ENCODE measurements at places on chromosomes 2 and 18. TPM values are rescaled to one million over a fixed set of nuclear protein-coding genes. Genes with fewer than 3 reads are reported as not detected.

DNA sequence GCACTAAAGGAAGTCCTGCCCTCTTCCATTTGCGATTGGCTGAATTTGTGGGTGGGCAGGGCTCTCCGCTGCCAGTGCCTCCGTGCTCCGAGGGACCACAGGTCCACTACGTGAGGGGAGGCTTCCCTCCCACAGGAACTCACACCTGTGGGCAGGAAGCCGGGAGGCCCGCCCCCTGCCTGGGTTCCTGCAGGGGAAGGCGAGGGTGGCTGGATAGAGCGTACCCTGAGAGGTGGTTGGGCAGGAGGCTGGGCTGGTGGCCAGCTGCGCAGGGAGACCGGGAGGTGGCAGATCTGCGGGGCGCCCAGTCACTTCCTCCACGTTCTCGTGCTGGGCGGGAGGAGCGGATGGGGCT lies 47.0 kb upstream of the PTH2R start:
- DNase-seq = no peak

GRCh38 chr2:96267159-96267971 lies 1.3 kb downstream of the CIAO1 start:
- no peak for DNase-seq

- DNase-seq = no peak
These were observed 266.2 kb downstream of the TGIF1 start for GRCh38 chr18:3716116-3716660.

DNA sequence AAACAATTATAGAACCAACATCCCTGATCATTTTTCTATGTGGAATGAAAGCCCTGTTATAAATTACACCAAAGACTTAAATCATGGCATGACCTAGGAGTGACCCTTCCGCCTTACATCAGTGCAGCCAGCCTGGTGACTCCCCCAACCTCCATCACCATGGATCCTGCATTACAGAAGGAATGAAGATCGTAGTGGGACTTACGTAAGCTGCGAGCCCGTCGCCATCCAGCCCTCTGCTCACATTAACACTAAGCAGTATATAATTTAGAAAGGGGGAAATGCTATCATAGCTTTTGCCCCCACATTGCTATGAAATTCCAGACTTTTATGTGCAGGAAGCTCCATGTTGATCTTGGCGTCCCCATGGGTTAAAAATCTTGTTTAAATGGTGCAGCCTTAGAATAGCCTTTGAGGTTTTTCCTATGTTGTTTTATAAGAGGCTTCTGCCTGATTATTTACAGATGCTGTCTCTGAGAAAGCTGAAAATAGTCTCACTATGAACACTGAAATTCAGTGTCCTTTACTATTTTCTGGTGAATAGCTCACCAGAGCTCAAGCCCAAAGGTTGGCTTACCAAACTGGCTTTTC lies 76.3 kb downstream of the COLEC12 start:
- DNase-seq = peak; percentile 90

DNA sequence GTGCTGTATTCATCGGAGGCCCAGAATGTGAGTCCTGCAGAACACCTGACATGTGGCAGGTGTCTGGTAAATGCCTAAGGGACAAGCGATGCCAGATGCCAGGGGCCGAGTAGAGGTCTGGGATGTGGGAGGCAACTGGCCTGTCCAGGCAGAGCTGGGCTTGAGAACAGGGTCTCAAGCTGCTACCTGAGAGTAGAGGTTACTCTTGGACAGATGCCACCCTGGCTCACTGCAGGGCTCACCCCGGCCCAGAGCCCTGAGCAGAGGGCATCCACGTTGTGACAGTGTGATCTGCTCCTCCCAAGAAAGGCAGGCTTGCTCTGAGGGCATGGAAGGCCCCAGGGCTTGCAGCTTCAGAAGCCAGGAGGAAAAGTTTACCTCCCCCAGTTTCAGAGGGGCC lies 692.0 kb upstream of the ID2 start:
- DNase-seq = no peak

DNA sequence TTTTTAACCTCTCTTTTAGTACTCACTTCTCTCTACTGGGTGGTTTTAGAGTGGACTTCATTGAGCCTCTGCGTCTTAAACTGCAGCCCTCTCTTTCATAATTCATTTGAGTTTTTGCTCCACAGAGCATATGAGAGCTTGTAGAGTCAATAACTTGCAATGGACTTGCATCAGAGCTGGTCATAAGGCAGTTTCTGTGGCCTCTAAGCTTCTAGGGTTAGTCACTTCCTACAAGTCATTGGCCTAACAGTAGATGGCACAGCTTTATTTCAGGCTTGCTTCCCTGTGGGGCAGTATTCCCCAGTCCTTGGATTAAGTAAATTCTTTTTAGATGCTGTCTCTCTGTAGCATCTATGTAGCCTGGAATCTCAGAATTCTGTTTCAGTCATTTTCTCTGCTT lies 1435.7 kb downstream of the LRP1B start:
- no peak for DNase-seq

- no peak for DNase-seq
These were observed 63.4 kb downstream of the NYAP2 start for GRCh38 chr2:225462945-225463344.

GRCh38 chr2:236879416-236879963 lies 206.2 kb upstream of the COPS8 start:
- no peak for DNase-seq

DNA sequence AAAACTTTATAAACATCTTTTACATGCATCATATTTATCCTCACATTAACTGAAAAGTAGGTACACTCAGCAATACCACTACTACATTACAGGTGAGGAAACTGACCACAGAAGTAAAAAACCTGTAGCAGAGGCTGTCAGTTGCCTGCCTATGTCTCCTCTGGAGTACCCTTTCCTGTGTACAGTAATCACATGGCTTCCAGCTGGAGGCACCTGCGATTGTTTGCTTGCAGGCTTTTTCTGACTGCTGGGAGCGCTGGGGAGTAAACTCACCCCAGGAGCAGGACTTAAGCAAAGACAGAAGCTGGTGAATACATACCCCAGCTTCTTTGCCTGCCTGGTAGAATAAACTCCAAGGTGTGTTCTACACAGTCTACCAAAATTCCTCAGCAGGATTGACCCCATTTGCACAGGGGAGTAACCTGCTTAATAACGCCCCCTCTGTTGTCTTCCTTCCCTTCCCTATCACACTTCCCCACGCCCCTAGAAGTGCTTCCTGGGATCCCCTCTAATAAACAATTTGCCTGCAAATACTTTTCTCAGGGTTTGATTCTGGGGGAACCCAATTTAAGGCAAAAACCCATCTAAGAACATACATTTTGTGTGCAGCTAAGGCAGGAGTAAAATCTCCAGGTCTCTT lies 138.9 kb downstream of the PTH2R start:
- no peak for DNase-seq

- no peak for DNase-seq
These were observed 1.1 kb downstream of the NCKAP1 start for GRCh38 chr2:183037074-183037552.

- DNase-seq = no peak
These were observed 42.2 kb upstream of the SMAD7 start for GRCh38 chr18:48992791-48993555.

GRCh38 chr2:150134223-150134857 lies 353.1 kb downstream of the RND3 start:
- DNase-seq = no peak

DNA sequence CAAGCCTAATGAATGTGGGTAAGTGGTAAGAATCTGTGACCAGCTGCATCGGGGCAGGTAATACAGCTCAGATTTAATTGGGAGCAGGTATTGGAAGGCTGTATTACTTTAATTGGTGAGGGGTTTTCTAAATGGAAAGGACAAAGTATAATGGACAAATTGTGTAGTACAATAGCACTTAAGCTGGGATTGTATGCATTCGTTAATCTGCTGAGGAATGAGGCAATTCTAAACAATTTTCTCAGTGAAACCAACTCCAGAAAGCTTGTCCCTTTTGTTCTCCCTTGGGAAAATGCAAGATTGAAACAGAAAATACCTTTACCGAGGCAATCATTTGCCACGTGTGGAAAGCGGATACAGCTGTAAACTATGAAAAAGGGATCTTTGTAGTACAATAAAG lies 801.6 kb upstream of the POU3F3 start:
- DNase-seq = no peak

DNA sequence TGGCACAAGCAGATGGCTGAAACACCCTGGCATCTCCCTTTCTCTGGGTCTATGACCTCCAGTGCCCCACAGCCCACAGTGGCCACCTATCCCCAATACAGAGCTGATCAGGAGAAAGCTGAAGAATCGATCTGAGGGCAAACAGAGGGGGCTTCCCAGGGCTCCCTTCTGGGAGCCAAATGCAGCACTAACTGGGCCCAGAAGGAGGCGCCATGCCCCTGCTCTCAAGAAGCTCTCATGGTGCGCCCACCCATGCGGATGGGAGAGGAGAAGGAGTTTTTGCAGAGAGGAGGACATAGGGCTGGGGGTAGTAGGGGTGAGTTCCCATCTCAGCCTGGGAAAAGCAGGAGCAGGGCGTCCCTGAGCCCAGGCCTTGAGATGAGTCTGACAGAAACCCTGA lies 787.3 kb upstream of the RAB6C start:
- DNase-seq = no peak

- DNase-seq = no peak
These were observed 103.2 kb upstream of the MMADHC start for GRCh38 chr2:149690825-149691224.

DNA sequence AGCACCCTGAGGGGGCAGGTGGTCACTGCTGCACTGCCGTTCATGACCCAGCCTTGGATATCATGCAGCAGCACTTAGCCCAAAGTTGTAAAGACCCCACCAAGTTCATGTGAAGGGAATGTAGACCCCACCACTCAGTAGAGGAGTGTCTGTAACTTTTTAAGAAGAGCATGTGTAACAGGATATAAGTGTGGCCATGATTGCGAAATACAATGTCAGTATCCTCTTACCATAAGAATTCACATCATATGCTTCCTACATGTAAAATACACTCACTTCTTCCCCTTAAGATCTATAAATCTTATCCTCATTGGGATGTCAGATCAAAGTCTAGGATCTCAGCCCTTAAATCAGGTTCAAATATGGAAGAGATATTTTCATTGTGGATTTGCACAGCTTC lies 276.9 kb downstream of the PTPRM start:
- DNase-seq = no peak

DNA sequence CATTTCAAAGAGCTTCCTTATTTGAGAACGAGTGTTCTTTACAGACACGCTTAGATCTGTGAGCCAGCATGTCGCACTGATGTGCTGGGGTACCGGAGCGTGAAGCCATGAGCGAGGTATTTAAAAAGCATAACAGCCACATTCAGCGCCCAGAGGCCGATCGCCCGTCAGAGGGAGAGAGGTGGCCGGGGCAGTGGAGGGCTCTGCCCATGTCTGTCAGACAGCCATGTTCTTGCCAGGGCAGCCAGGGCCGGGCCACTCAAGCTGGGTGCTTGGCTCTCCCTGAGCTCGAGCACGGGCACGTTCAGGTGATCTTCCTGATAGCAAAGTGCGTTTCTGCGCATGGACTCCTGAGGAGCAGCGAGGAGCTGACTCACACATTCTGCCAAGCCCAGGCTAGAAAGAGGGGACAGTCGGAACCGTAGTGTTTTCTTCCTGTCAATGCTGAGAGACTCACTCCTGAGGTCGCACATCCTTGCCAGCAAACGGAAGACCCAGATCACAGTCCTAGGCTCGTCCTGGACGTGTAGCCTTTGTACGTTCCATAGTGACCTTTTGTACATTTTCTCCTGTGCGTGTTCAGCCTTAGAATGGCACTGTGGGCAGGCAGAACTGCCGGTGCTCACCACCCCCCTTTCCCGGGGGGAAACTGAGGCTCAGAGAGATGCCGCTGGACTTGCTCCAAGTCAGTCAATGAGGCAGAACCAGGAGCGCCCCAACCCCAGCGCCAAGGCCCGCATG lies 100.7 kb downstream of the NFATC1 start:
- DNase-seq = no peak

DNA sequence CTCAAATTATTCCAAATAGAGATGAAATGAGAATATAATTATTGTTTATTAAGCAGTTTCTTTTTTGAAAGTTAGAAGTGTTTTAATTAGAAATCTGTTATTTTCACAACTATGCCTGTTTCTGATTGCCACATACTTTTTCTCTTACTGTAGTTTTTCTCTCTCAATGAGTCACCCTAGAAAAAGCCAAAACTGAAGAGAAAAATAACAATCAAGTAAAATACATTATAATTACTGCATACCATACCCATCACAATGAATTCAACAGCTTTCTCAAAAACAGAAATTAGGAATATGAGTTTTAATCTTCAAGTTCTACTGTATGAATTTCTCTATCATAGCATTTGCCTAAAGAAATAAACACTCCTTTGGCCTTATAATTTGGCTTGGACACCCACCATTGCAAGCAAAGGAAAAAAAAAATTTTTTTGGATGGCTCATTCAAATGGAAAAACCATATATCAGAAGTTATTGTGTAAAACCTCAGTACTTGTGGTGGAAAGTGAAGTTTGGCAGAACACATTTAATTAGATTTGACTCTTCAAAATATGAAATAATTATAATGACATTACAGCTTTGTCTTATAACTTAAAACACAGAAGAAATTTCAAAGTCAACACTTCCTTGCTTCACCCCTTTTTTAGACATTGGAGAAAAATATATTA lies 138.5 kb downstream of the DYM start:
- peak; percentile 67 for DNase-seq

DNA sequence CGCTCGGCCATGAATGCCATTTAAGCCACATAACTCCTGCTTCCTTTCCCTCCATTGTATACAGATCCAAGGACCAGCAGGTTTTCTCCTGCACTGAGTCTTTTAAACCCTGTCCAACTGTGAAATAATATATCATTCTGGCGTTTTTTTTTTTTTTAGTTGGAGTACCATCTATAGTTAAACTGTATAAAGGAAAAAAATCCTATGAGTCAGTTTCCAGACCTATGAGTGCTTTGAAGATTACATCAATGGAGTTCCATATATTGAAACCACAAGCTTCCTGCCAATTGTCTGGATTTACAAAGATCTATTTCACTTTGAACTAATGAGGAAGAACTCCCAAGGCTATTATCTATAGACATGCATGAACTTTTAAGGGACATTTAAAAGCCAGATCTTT lies 2.4 kb upstream of the MALT1 start:
- DNase-seq = no peak

GRCh38 chr2:21585881-21586280 lies 462.1 kb downstream of the TDRD15 start:
- DNase-seq = no peak

GRCh38 chr2:237782181-237782580 lies 16.4 kb upstream of the RBM44 start:
- peak; percentile 39 for DNase-seq

The EPB41L3 gene
- total RNA-seq = 80.6 TPM

The CCDC121 gene
- total RNA-seq = 6.1 TPM

The IGFBP5 gene
- 461 TPM for total RNA-seq

The ERFE gene
- total RNA-seq = 6.1 TPM

The RGPD4 gene
- total RNA-seq = 0.04 TPM

The SOCS6 gene
- total RNA-seq = 16.6 TPM

The KLHL30 gene
- total RNA-seq = 16.2 TPM

The GDF7 gene
- total RNA-seq = 0.62 TPM

Data from muscle of leg (tissue), 16 donors.